ENCODE measurements at places on chromosomes 12 and 14.
A peak's percentile ranks its signal among the peaks of the same experiment; 100 is the strongest.

DNA sequence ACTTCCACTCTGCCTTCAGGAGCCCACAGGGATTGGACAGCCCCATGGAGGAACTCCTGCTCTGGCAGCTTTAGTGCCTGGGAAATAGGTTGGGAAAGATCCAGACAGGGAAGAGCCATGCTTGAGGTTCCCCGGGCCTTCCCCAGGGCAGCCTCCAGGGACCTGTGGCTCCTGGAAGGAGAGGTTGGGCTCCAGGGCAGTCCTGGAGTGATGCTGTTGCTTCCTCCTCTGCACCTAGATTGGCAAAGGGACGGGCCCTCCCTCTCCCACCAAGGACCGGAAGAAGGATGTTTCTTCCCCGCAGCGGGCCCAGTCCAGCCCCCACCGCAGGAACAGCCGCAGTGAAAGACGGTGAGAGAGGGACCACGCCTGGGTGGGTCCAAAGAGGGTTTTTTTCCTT is 16.5 kb downstream of the VASH1 start:
- DNase-seq, result no peak

- no peak for DNase-seq
Observed at GRCh38 chr12:13170892-13171490, 25.5 kb upstream of the EMP1 start.

DNA sequence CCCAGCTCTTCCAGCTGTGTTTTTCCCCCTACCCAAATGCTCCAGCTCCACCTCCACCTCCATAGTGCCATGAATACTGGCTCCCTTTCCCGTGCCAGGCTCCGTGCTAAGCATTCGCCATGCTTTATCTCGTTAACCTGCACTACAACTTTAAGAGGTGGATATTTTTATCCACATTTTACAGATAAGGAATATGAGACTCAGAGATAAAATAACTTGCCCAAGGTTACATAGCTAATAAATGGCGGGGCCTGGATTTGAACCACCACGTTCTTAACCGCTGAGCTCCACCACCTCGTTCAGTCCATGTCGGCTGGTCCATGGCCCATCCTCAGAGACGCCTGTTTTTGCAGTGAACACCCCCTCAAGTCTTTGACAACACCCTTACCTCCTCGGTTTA is 115.0 kb downstream of the ZFP36L1 start:
- DNase-seq, result no peak

- DNase-seq, result peak; percentile 21
Observed at GRCh38 chr12:110861729-110862128, 14.9 kb downstream of the CCDC63 start.

DNA sequence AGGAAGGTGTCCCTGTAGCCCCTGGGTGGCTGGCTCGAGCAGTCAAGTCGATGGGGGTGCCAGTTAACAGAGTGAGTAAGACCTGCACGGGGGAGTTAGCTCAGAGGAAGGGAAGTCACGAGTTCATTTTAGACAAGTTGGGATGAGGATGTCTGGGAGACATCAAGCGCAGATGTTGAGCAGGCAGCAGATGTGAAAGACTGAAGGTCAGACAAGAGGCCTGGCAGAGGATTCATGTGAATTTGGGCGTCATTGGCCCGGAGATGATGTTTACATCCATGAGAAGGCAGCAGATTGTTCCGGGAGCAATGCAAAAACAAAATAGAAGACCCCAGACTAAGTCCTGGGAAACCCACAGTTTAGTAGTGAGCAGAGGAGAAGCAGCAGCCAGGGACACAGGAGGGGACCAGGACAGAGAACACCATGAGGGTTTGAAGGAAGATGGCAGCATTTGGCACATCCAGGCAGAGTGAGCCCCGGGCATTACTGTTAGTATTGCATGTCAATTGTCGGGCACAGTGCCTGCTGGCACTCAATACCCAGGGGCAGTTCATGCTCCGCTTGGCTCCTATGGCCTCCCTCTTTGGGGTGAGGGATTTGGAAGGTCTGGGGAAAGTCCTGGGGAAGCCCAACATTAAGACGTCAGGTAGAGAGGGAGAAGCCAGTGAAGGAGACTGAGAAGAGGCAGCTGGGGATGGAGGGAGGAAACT is 15.1 kb downstream of the LTBP2 start:
- no peak for DNase-seq

DNA sequence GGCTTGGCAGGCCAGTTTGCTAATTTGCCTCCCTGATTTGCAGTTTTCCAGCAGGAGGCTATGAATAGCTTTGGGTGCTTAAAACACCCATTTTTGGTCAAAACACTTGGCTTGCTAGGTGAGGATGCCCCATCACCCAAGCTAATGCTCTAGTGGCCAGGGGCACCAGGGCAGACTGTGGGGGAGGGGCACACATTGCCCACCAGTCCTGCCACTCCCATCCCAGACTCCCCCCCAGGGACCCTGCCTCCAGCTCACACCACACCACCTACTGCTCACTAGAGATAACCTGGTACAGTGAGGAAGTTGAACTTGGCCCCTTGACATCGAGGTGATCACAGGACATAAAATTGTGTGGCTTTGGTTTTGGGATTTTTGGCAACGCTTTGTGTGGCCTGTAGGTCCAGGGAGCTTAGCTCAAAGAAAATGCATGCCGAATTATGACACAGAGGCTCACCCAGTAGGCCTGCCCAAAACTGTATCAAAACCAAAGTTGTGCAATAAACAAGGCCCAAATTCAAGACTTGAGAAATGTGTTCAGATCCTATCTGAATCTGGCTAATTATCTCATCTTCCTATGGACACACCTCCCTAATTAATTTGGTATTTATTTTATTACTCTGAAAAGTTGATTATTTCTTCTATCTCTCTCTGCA is 4.3 kb downstream of the NUAK1 start:
- no peak for DNase-seq

Data from RPMI8226 (cell line).